ENCODE measurements at places on chromosomes 3 and 15.

DNA sequence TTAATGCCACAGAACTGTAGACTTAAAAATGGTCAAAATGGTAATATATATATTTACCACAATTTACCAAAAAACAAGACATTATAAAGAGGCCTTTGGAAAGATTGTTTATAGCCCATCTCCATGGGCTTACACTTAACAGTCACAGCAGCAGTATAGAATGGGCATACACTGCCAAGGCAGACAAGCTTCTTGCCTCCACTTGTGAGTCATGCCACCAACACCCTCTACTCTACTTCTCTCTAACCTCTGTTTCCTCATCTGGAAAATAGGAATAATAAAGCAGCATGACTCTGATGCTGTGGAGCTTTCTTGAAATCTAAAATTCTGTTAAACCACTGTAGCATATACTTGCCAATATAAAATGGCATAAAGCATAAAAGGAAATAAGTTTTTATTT, 14.4 kb upstream of the GPR156 start:
- no peak for DNase-seq

DNA sequence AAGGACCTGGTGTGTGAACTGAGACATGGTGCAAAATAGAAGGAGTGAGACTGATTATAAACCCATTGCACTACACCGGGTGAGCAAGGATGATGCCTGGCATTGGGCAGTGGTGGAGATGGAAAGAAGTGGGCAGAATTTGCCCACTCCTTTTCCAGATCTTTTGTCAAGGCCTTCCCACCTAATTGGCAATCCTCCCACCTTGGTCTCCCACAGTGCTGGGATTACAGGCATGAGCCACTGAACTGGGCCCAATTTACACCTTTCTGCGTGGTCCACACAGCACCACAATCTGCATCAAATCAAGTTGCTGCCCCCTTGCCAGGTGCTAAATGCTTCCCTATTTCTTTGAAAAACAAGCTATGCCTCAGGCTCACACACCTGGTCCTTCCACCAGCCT, 5.4 kb downstream of the FBXO40 start:
- DNase-seq, result no peak

GRCh38 chr15:67701669-67702068, 123.6 kb upstream of the SKOR1 start:
- DNase-seq, result no peak

DNA sequence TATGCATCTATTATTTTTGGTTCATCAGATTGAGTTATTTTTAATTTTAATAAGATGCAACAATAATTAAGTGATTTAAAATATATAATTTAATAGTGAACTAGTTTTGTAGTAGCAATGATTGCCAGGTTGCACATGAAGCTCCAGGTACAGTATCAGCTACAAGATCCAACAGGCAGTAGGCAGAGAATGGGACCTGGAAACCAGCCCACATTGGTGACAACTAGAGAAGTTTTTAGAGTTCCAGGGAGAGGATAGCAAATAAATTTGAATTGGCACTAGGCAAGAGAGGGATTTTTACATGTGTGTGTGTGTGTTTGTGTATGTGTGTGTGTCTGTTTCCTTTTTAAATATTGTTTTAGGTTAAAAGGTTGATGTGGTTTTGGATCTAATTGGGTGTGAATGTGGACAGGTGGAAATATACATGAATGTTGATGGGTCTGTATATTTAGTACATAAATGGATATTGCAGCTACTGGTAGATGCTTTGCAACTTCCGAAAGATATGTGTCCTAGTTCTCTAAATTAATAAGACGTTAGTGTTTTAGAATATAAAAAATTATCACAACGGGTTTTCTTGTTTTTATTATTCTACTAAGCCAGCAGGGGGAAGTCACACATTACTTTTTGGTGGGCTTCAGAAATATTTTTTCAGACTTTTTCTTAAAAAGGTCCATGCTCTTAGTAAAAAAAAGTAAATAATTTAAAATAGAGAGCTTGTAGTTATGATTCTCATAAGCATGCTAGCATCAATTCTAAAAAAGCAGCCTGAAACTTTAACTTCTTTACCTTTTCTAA, 110.1 kb upstream of the GBE1 start:
- no peak for DNase-seq

DNA sequence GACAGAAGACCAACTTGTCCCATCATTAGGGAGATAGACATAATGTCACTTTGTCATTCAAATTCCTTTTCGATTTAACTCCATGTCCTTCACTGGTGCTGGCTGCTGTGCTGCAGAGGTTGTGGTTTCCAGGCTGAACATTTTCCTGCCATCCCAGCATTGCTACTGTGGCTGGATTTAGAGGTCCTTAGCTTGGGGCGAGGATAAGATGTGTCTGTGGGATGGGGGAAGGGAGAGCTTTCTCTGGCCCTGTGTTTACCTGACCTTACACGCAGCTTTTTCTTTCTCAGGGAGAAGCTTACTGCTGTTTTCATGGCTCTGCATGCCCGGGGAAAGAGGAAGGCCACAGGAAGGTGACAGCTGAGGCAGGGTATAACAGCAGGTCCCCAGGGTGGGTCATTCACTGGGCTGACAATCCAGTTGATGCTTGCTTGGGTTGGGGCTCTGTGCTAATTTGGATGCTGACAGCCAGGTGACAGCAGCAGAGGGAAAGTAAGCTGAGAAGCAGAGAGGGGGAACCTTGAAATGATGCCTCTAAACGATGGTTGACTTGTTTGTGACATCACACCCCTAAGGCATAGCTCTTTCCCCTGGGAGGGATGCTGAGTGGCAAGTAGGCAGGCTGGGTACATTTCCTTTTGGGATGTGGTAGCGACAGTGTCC, 326.9 kb upstream of the CTNNB1 start:
- no peak for DNase-seq

DNA sequence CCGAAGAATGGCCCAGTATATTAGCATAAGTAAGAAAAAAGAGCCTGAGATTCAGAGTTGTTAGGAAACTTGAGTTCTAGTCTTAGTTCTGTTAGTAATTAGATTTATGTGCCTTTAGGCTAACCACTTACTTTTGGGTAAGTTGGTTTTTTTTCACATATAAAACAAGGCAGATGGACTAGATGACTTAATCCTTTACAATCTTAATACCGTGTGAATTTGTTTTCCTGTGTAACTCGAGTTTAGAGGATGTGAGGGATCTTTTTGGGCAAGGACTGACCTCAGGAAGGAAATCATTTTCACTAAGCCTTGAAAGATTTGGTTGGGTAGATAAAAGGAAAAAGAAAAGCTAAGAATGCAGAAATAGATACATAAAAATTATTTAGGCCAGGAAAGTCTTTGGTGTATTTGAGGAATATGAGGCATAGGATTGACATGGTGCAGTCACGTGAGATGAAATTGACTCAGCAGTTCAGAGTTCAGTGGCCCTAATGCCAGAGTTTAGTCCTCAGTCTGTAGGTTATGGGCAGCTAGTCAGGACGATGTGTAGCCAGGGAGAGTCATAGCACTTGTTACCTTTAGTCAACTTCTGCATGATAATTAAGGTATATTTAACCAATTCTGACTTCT, 34.6 kb downstream of the PAK2 start:
- DNase-seq, result no peak

- no peak for DNase-seq
Measured at GRCh38 chr3:116165135-116165534, 280.2 kb downstream of the LSAMP start.

GRCh38 chr15:45156744-45157455, 27.1 kb downstream of the DUOX1 start:
- DNase-seq, result no peak

GRCh38 chr3:98782824-98783500, 19.8 kb downstream of the ST3GAL6 start:
- no peak for DNase-seq

- DNase-seq, result no peak
Measured at GRCh38 chr3:11850003-11850402, 3.3 kb upstream of the TAMM41 start.

- DNase-seq, result no peak
Measured at GRCh38 chr15:44296625-44297524, 8.4 kb downstream of the GOLM2 start.

DNA sequence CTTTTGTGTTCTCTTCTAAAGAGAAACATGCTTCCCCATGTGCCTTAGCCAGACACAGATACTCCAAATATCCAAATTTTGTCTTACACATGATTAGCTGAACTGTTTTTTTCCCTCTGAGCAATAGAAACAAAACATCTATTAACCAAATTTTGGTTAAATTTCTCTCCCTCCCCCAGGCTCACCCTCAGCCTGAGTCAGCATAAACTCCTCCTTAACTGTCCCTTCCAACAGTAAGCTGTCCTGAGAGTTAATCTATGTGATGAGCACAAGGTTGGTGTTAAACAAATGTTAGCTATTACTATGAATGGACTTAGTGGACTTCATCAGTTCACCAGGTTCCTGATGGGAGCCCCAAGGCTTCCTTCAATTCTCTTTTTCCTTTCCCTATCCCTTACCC, 108.5 kb downstream of the RSL24D1 start:
- DNase-seq, result no peak

- DNase-seq, result no peak
Measured at GRCh38 chr3:16183601-16184270, 9.3 kb downstream of the GALNT15 start.

GRCh38 chr3:129032716-129033115, 27.9 kb upstream of the GP9 start:
- DNase-seq, result no peak

GRCh38 chr3:145767909-145768308, 393.1 kb downstream of the PLOD2 start:
- DNase-seq, result no peak

DNA sequence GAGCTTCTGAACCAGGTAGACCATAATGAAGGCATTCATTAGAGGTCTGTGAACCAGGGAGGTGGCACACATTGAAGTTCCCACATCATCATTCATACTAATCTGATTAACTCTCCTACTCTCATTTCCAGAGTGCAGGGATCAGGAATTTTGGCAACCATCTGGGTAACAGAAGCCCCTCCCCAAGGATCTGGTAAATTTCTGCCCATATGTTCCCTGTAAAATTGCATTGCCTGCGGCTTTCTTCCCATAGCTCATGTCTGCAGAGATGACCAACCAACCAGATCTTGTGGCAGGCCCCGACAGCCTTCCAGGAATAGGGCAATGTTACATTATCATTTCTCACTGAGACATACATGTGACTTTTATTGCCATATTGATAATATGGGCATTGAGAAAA, 111.4 kb upstream of the CHL1 start:
- DNase-seq, result no peak

GRCh38 chr3:28544236-28544635, 195.6 kb upstream of the AZI2 start:
- DNase-seq, result no peak

GRCh38 chr3:152768478-152768877, 66.5 kb upstream of the P2RY1 start:
- DNase-seq, result no peak

GRCh38 chr3:191139736-191140135, 59.3 kb upstream of the OSTN start:
- no peak for DNase-seq

DNA sequence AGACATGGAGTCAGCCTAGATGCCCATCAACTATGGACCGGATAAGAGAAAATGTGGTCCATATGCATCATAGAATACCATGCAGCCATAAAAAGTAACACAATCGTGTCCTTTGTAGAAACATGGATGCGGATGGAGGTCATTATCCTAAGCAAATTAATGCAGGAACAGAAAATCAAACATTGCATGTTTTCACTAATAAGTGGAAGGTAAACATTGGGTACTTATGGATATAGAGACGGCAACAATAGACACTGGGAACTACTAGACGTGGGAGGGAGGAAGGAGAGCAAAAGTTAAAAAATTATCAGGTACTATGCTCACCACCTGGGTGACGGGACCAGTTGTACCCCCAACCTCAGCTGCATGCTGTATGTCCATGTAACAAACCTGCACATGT, 2.5 kb downstream of the PLD1 start:
- no peak for DNase-seq

DNA sequence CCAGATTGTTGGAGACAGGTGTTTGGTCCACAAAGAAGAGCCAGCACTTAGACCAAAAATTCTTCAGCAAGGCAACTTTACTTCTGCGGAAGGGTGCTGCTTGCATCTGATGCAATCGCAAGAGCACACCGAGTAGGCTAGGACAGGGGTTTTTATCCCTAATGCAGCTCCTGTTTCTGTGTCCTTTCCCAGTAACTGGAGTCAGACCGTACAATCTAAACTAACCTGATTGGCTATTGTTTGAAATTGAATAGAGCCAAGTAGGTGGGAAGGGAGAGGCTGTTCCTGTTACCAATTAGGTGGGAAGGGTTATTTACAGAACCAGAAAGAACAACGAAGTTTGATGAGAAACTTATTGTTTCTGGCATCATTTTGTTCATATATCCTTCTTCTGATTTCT, 77.6 kb downstream of the CHCHD4 start:
- no peak for DNase-seq

DNA sequence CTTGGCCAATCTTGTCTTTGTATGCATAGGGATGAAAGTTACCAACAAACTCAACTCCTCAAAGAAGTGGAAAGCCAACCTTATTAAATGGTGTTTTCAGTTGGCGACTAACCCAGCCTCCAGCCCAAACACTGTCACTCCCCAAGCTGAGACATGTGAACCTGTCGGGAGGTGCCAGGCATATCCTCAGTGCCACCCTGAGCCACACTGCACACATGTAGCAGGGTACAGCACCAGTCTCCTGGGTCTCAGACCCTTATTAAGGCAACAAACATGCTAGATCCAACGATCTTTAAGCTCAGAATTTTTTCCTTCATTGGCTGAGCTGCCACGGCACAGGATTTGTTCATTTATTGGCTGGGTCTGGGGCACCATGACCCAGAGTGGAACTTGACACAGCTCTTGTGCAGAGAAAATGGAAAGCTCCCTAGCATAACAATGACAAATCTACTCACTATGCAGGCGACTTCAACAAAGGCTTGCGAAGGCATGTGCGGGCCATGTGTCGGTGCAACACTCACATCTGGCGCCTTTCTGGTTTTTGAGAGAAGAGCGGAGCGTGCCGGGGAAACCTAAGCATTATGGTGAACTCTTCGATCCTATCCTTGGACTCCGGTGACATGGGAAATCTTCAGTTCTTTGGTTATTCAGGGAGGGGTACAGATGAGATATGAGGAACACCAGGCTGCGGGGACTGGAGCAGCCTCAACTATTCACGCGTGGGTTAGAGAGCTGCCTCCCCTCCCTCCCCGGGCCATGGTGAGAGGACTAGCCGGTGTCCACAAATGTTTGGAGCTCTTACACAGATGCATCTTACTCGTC, 190.1 kb downstream of the FAM43A start:
- DNase-seq, result peak; percentile 6

- no peak for DNase-seq
Measured at GRCh38 chr3:169344465-169344864, 319.0 kb downstream of the MECOM start.

Data from H9 (cell line).